ENCODE measurements at places on chromosomes 5 and 9.

GRCh38 chr5:143605403-143606005 is 202.0 kb upstream of the NR3C1 start:
- DNase-seq = no peak

- no peak for DNase-seq
These were observed 263.8 kb downstream of the SYK start for GRCh38 chr9:91065231-91066041.

DNA sequence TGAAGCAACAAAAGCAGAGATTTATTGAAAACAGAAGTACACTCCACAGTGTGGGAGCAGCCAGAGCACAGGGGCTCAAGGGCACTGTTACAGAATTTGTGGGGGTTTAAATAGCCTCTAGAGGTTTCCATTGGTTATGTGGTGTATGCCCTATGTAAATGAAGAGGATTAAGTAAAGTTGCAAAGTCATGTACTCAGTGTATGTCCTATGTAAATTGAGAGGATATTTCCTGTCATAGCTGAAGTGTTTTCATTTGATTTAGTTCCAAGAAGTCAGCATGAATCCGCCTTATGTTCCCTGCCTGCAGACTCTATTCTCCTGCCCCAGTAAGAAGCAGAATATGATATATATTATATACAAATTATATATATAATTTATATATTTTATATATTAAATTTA is 966.0 kb upstream of the COX7C start:
- DNase-seq = no peak

DNA sequence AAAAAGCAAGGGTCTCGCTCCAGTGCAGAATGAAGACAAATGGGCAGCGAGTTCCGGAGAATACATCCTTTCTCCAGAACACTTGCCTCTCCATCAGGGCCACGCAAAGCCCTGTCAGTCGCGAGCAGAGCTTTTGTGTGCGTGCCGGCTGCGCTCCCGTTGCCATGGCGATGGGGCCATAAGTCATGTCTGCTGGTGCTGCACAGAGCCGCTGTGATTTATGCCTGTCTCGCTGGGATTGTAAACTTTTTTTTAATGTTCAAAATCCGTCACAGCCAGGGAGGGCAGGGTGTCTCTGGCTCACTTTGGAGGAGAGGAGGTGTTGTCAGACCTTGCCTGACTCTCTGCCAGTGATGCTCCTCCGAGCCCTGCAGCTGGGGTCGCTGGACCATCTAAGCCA is 272.7 kb downstream of the TRIM32 start:
- no peak for DNase-seq

GRCh38 chr5:42005561-42006153 is 80.6 kb downstream of the FBXO4 start:
- DNase-seq = peak; percentile 36

DNA sequence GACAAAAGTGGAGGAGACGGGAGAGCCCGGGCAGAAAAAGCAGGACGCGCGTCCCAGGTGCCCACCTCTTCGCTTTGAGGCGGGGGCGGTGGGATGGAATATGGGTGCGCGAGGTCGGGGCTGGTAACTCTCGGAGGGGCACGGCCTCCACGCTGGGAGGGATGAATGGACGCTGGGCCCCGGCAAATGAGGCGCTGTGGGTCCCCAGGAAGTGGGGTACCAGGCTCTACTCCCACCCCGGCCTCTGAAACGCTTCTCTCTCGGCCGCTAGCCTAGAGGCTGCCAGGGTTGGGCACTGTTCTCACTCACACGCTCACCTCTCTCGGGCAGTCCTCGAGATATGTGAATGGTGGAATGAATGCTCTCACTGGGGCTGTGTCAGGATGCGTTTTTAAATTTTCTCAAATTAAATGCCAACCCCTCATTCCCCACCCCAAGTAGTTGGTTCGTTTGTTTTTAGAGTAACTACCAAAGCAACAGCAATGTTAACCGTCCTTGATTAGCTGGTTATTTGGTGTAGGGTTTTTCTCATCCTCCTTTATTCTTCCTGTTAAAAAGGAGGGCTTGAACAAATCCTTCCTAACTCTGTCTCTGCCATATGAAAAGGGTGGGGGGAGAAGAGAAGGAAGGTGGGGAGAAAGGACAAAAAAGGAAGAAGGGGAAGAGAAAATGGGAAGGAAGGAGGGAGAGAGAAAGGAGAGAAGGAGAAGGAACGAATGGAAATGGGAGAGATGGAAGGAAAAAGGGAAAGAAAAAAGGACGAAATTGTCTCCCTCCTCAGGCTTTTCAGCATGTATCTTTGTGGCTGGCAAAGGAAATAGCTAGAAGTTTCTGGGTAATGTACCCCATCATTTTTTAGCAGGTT is 1.3 kb upstream of the EBF1 start:
- DNase-seq = no peak

GRCh38 chr9:94925751-94926430 is 199.4 kb downstream of the AOPEP start:
- peak; percentile 81 for DNase-seq

- DNase-seq = peak; percentile 77
These were observed 15.4 kb downstream of the SLC36A3 start for GRCh38 chr5:151288180-151288579.

DNA sequence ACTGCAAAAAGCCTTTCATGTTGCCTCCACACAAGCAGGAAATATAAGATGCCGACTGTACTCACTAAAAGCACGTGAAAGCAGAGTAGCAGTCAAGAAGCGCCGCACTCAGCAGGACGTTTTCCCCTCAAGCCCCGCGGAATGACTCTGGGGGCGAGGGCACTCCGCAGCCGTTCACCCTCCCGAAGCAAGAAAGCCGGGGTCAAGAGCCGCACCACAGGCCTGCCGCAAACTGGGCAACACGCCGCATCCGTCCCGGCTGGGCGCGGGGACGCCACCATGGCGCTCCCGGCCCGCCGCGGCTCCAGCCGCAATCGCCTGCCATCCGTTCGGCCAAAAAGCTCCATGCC is 364 bp downstream of the RPS6 start:
- no peak for DNase-seq

DNA sequence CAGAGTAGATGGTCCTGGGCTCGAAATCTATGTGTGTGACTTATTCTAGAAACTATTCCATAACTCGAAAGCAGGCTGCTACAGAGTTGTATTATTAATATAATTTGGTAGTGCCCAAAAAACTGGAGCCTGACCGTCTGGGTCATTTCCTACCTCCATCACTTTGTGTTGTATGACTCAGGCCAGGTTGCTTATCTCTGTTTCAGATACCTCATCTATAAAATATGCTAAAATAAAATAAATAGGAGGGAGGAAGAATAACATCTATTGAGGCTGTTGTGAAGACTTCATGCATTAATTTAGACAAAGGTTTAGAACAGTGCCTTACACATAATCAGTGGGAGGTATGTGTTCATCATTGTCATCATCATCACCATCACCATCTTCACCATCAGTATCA is 57.7 kb downstream of the PDE4D start:
- no peak for DNase-seq

- DNase-seq = no peak
These were observed 115.9 kb downstream of the ADAMTS2 start for GRCh38 chr5:179229331-179229831.

DNA sequence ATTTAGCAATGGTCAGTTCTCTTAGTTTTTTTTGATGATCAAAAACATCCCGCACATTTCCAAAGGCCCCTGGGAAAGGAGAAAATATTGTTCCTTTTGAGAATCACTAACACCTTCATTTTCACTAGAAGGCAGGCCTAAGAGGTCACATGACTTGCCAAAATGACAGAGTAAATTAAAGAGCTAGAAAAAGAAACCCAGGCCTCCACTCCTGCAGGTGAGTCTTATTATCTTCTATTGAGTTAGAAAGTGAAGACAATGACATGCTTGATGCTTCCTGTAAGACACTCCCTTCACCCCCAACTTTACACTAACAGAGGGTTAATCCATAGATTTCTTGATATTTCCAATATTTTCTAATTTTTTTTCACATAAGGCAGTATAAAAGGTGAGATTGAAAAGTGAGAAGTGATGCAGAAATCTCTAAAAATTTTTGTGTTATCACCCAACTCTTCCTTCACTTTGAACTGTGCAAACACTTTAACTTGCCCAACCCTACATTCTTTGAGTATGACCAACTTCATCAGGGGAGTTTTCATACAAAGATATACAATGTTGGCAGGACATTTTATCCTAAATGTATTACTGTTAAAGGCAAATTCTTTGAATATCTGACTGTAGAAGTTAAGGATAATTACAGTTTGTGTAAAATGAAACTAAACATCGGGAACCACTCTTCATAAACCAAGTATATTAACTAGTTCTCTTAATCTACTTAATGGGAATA is 57.1 kb downstream of the SUB1 start:
- DNase-seq = peak; percentile 71

DNA sequence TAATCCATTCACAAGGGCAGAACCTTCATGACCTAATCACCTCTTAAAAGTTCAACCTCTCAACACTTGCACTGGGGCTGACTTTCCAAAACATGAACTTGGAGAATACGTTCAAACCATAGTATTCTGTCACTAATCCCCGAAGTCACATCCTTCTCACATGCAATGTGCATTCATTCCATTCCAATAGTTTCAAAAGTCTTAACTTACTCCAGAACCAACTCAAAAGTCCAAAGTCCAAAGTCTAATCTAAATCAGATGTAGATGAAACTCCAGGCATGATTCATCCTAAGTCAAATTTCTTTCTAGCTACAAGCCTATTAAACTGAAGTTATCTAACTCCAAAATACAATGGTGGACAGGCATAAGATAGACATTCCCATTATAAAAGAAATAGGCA is 21.7 kb upstream of the ADAMTSL1 start:
- DNase-seq = no peak

- DNase-seq = peak; percentile 98
These were observed 270.8 kb downstream of the NTRK2 start for GRCh38 chr9:84940294-84940693.

All from bronchial epithelial cell (primary cell).